Right lung (tissue), 10 donors: ENCODE measurements at places on chromosomes 1 and 21.

DNA sequence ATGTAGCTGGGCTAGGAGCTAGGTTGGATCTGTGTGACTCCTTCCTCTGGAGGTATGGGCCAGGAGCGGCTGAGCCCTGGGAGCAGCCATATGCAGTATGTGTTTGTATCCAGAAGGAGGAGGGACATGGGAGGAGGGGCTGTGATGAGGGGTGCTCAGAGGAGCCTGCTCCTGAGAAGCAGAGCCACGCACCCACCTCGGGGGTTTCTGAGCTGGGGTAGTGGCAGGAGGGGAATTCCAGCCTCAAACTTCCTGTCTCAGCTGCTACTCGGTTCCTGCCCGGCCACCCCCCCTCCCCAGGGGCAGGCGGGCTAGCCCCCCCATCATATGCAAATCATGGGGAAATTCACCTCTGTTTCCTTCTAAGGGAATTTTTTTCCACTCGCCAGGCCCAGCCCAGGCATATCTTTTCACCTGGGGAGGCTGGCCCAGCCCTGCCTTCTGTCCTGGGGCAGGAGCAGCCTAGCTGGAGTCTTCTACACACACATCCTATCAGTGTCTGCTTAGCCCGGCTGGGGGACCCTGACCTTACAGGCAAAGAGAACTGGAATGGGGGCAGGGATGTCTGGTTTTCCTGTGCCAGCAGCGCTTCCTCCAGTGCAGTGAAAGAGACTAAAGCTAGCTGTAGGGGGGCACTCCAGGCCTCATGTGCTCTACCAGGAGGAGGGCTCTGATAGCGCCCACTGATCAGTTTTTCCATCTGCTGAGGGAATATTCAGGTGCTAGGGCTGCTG lies 3.0 kb downstream of the ZC3H12A start:
- no peak for DNase-seq

DNA sequence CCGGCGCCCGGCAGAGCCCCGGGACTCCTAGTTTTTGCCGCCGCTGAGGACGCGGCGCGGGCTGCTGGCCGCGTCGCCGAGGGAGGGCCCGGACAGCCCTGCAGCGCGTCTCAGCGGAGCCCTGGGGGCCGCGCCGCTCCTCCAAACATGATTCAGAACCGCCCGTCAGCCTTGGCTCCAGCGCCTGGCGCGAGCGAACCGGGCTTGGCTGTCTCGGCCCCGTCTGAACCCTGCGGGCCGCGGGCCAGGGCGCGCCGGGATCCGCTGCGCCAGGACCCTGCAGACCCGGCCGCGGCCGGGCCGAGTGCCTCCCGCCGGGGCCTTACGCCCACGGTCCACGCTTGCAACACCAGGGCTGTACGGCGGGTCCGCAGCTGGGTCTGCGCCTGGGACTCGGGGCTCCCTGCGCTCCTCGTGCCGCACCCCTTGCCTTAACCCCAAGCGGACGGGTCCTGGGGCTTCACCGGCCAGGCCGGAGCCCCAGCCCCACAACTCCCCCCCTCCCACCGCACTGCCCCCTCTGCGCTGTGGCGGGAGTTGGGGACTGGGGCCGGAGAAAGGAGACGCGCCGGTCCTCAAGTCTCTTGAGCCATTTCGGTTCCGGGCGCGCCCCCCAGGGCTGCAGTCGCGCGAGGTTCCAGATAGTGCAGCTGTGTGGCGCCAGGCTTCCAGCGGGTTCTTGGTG lies 48.4 kb upstream of the CD34 start:
- DNase-seq = peak; percentile 74

- no peak for DNase-seq
These were observed 599 bp downstream of the MKNK1 start for GRCh38 chr1:46603481-46603857.

DNA sequence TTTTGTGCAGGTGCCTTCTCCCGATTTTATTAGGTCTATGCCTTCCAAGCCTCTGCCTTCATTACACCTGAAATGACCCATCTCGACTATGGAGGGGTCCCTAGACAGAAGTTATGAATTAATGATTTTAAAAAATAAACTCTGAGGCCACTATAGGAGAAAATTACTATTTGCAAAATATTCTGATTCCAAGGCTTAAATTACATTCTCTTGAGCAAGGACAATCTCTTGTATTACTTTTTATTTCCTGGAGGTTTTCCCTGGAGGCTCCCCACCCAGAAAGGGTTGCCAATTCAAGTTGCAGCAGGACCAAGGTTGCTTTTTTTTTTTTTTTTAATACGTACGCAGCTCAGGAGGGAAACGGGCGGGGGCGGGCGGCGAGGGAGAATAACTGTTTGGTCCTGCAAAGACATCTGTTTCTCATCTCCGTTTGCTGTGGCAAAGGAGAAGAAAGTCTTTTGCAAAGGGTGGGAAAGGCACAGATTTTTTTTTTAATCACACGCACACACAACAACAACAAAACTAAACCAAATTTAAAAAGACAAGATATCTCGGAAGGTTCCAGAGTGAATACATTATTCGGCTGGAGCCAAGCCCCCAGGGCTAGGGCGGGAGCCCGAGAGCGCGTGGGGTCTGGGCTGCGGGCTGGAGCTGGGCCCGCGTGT lies 618 bp upstream of the SERTAD4 start:
- no peak for DNase-seq

GRCh38 chr1:209736490-209737117 lies 19.2 kb upstream of the TRAF3IP3 start:
- DNase-seq = no peak
